ENCODE measurements at places on chromosomes 5 and 9.
A peak's percentile ranks its signal among the peaks of the same experiment; 100 is the strongest.

DNA sequence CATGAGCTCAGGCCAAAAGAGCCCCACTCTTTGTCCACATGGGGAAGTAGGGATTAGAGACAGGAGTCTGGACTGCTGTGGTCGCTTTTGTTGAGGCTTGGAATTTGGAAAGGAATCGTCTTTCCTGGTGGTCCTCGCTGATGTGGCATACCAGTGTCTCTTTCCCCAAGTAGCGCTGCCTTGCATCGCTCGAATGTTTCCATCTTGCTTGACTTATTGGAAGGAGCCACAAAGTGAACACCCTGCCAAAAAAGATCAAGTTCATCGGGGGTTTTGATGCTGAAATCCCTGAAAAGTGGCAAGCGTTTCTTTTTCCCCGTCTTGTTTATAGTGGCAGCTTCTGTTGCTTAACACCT, 161.3 kb downstream of the MACROH2A1 start:
- DNase-seq, result no peak

DNA sequence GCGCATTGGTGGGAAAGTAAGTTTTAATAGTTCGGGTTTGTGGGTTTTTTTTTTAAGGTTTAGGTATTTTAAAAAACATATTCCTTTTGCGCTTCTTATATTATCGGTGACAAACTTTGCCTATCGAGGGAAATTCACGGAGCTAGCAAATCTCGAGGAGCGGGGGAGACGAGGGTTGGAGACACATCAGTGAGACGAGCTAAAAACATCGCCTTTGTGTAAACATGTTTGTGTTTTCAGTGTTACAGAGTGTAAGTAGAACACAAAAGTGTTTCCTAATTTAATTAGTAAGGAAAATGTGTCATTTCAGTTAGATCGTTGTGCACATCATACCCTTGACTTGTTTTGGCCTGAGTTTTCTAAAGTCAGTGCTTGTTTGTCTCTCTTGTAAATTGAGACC, 945 bp downstream of the BTF3 start:
- no peak for DNase-seq

GRCh38 chr9:18393340-18394130, 80.4 kb upstream of the ADAMTSL1 start:
- DNase-seq, result peak; percentile 79

- no peak for DNase-seq
Observed at GRCh38 chr9:38001430-38001829, 67.6 kb downstream of the SHB start.

DNA sequence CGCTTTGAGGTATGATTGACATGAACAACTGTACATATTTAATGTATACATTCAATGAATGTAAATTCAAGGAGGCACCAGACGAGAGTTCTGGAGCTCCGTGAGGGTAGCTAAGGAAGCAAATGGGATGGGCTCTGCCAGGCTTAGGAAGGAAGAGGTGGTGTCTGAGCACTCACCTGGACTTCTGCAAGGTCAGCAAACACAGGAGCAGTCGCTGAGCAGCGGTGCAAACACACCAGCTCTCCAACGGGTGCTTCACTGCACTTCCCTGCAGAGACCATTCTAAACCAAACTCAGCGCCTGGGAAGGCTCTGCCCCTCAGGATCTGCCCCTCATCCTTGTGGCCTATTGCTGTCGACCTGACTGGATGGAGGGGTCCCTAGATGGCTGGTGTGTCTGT, 101.5 kb downstream of the COL23A1 start:
- DNase-seq, result no peak

All from NCI-H1417 treated with DMSO at 0.1 percent for 48 hours (cell line).